ENCODE measurements at places on chromosomes 5 and 9.

DNA sequence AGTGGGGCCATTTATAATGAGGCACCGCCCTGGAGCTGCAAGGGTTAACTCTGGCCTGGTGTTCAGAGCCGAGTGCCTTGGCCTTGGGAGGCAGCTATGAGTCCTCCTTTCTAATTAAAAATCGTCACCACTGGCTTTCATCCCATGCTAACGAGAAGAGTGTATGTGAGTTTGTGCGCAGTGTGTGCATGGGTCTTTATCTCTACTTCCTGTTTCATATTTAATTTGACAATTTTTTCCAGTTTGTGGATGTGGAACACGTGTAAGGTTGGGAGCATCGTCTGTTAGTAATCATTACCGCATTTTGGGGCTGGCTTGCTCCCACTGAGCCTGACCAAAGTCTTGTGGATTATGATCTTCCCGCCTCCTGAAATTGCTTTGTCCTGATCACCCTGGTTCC lies 76.4 kb downstream of the NDFIP1 start:
- DNase-seq = no peak

DNA sequence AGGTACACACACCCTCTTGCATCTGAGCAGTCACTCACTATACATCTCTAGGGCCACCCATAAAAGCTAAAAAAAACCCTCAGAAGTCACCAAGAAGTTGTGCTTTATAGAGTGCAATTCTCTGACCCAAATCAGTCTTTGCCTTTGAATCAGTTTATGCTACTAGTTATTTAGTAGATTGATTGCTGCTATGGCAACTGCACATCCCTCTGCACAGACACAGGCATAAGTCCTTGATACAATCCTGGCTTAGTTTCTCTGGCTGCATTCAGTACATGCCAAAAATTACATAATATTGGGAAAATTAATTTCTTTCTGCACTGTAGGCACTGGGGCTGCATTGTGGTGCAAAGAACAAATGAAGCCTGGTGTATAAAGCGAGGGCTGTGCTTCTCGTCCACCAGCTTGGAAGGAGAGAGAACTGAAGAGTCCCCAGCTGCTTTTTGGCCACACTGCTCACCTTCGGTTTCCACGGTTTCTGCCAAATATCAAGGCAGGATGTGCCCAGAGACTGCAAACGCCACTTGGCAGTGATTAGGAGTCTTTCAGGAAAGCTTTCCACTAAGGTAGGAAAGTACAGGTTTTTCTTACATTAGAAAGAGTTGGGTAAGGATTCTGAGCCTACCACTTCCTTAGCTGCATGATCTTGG lies 258.4 kb downstream of the ELAVL2 start:
- no peak for DNase-seq

GRCh38 chr9:82192211-82192610 lies 203.6 kb downstream of the SPATA31D1 start:
- no peak for DNase-seq

GRCh38 chr9:93134740-93135444 lies 841 bp upstream of the NINJ1 start:
- no peak for DNase-seq

GRCh38 chr5:83589786-83590185 lies 118.2 kb downstream of the VCAN start:
- no peak for DNase-seq

DNA sequence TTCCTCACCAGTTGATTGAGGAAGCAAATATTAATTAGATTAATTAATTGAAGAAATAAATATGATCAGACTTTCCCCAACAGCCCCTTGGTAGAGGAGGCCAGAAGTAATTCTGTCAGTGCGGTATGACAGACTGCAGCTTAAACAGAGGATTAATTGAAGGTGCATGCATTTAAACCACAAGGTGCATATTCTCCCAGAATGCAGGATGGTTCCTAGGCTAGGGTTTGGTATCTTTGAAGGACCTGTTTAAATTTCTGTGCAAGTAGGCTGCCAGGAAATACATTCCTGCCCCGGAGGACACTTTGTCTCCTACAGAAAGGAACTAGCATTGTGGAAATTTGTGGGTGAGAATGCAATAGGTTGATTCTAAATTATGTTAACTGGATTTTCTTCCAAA lies 50.5 kb upstream of the PALM2AKAP2 start:
- no peak for DNase-seq

- DNase-seq = peak; percentile 63
These were observed 38.9 kb downstream of the CDH6 start for GRCh38 chr5:31232273-31232888.

GRCh38 chr5:93058309-93058708 lies 522.7 kb downstream of the NR2F1-AS1 start:
- no peak for DNase-seq

GRCh38 chr5:160787240-160787639 lies 64.8 kb downstream of the ATP10B start:
- peak; percentile 80 for DNase-seq

DNA sequence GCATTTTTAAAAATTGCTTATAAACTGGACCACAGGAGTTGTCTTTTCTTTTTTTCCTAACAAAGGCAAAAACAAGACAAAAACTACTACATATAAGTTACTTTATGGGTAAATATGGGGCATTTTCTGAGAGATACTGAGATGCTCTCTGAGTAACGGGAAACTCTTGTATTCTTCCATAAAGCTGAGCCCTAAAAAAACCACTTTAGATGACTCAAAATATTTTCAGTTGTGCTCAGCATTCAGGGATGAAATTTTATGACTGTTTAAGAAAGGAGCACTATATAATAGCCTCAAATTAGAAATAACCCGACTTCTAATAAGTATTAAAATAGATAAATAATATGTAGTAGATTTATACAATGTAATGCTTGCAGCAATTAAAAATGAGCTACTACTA lies 644.5 kb downstream of the KCTD16 start:
- DNase-seq = no peak

DNA sequence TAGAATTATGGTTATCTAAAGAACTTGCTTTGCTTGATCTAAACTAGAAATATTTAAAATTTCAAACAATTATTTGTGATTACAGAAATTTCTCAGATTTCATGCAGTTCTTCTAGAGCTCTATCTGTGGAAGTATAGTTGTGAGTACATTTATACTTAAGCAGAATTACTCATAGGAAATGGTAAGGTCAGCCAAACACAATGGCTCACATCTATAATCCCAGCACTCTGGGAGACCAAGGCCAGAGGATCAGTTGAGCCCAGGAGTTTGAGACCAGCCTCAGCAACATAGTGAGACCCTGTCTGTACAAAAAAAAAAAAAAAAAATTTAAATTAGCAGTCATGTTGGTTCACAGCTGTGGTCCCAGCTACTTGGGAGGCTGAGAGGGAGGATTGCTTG lies 71.0 kb downstream of the INVS start:
- no peak for DNase-seq

GRCh38 chr9:116447934-116448333 lies 239.2 kb upstream of the TRIM32 start:
- no peak for DNase-seq

- DNase-seq = no peak
These were observed 178.3 kb downstream of the MRPS30 start for GRCh38 chr5:44987026-44987425.

- DNase-seq = no peak
These were observed 88.0 kb upstream of the ANKH start for GRCh38 chr5:14959399-14960119.

GRCh38 chr5:132103969-132104391 lies 30.4 kb downstream of the CSF2 start:
- no peak for DNase-seq

DNA sequence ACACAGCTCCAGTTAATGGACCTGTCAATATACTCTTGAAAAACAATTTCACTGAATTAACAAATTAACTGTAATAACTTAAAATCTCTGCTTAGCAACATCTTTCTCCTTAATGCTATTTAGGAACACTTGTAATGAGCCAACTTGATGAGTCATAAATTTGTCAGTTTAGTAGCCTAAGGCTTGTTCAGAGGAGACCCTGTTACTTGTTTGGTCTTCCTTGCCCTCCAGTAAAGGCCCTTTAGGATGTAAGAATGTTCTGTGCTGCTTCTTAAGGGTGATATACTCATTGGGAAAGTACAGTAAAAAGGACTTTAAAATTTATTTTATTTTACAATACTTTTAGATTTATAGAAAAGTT lies 11.4 kb upstream of the MATR3 start:
- peak; percentile 13 for DNase-seq

DNA sequence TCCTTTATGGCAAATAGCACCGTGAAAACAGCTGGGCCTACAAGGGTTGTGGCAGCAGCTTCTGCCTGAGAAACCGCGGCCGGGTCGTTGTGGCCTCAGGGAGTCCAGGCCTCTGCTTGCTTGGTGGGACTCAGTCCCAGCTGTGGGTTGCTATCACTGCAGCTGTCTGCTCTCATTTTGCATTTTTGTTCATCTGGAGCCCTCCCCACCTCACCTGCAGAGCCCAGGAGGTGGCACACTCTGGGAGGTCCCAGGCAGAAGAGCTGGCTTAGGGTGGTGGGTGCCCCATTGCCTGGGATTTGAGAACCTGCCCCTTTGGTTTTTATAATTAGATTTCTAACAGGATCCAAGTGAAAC lies 138.4 kb downstream of the GADD45G start:
- DNase-seq = no peak

- DNase-seq = no peak
These were observed 194.4 kb upstream of the ZNF462 start for GRCh38 chr9:106668534-106668933.

GRCh38 chr5:89168766-89169165 lies 285.8 kb upstream of the MEF2C start:
- DNase-seq = no peak

- no peak for DNase-seq
These were observed 24.0 kb downstream of the TRIP13 start for GRCh38 chr5:916441-917293.

DNA sequence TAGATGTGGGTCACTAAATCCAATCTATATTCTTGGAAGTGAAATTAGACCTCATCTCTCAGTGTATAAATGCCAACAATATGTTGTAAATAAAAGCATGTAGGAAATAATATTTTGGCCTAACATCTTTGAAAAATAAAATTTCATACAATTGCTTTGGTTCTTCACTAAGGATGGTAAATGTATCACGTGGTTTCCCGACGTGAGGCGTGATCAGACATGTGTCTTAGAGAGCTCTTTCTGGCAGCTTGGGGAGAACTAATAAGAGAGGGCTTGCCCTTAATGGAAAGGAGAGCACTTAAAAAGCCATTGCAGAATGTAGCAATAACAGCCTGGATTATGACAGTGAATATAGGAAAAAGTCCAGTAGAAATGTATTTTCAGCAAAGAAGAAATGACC lies 602.6 kb downstream of the CDH12 start:
- DNase-seq = no peak

DNA sequence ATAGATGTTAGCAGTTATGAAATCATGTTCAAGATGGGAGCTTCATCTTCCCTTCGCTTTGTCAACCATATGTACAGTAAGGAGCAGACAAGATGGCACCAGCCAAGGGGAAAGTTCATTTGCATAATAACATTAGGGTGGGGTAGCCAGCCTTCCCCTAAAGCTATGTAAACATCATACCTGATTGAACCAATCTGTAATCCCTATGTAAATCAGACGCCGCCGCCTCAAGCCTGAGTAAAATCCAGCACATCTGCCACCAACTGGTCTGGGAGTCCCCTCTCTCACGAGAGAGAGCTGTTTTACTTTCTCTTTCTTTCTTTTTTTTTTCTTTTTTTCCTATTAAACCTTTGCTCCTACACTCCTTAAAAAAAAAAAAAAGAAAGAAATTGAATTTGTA lies 30.8 kb upstream of the REEP2 start:
- no peak for DNase-seq
